Bronchial epithelial cell (primary cell): ENCODE measurements at places on chromosomes 6 and 20.

DNA sequence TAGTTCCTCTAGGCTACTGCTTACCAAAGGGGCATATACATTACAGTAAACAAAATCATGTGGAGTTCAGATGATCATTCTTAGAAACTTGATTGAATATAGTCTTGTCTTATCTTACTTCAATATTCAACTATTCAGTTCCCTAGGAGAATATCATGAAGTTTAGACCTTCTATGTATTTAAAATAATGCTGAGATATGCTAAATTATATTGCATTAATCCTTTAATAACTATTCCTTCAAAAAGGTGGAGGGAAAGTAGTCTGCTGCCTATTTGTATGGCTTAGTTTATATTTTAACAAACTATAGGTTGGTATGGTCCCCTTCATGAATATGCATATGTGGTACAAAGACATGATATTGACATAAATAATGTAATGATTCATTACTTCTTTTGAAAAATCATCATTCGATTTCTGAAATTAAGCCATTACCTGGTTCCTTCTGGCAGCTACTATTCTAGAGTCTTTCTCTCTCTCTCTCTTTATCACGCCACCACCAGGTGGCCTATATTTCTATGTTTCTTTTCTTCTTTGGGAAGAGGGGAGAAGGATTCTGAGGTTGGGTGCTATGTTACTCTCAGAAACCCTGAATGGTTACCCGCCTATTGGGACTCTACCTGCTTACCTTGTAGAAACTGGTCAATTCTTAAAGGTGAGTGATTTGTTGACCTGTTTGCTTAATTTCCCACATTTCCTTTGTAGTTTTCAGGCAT is 855.8 kb downstream of the HACE1 start:
- DNase-seq: no peak

GRCh38 chr20:20966171-20966570 is 140.0 kb downstream of the LINC00237 start:
- no peak for DNase-seq

GRCh38 chr20:50957276-50957675 is 1.1 kb downstream of the DPM1 start:
- DNase-seq: no peak

- no peak for DNase-seq
Measured at GRCh38 chr20:57114290-57115005, 152.0 kb downstream of the BMP7 start.

- no peak for DNase-seq
Measured at GRCh38 chr6:148242180-148242579, 100.5 kb upstream of the SASH1 start.

DNA sequence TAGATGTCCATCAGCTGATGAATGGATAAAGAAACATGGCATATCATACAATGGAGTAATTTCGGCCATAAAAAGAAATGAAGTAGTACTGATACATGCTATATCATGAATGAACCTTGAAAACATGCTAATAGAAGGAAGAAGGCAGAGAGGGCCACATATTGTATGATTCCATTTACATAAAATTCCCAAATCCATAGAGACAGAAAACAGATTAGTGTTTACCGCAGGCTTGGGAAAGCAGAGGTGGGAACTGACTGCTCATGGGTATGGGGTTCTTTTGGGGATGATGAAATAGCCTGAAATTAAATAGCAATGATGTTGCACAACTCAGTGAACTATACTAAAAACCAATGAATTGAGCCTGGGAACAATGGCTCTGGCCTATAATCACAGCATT is 58.3 kb downstream of the SERAC1 start:
- no peak for DNase-seq

DNA sequence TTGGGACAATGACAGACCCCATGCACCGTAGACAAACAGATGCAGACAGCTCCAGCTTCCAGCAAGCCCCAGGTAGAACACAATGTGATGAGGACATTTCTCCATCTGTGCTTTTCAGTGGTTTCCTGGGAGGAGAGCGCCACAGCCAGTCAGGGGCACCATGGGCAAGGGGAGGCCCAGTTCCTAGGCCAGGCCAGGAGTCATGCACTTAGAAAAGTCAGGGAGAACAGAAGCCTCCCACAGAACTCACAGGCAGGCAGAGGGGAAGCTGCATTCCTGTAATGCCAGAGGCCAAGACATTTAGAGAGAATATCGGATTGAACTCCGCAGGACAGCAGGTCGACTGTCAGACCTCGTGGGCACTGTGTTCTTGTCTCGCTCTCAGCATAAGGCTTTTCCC is 9.2 kb downstream of the SYNDIG1 start:
- no peak for DNase-seq

DNA sequence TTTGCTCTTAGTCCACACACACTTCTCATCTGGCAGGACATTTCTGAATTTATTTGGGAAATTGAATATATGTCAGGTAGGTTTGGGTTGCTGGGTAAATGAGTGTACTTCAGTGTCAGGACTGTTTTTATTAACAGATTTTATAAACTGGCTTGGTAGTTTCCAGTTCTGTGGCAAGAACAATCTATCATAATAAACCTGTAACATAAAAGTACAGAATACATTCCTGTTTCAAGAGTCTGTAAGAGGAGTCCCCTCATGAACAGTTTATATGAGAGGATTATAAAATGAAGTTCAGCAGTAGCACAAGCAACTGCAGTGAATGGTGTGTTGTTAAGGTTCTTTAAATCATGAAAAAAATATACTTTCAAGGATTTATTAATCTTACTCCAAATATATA is 81.8 kb downstream of the LAMA2 start:
- DNase-seq: no peak

GRCh38 chr6:87257565-87257964 is 64.8 kb upstream of the SMIM8 start:
- no peak for DNase-seq

GRCh38 chr6:32176476-32177182 is 745 bp upstream of the AGPAT1 start:
- DNase-seq: peak; percentile 91

DNA sequence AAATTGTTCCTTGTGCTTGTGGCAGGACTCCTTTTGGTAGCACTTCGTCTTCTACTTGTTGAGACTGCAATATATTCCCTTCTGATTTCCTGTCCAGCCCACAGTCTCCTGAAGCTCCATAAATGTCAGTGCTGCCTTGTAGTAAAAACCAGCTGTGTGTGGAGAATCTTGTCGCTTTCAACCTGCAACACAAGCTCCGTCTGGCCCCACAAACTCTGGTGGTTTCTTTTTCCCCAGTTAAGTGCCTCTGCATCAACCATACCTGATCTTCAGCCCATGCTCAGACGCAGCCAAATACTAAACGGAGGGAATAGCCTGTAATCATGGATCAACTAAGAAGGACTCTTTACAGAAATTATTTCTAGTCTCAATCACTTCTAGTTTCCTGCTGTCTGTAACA is 1133.3 kb upstream of the ADGRB3 start:
- no peak for DNase-seq

GRCh38 chr6:44942201-44942600 is 385.9 kb upstream of the RUNX2 start:
- DNase-seq: peak; percentile 39

GRCh38 chr20:57953638-57954037 is 243.8 kb upstream of the PMEPA1 start:
- DNase-seq: peak; percentile 60

- no peak for DNase-seq
Measured at GRCh38 chr6:3871515-3871914, 22.3 kb downstream of the FAM50B start.

GRCh38 chr6:5930143-5930770 is 76.5 kb downstream of the NRN1 start:
- no peak for DNase-seq

GRCh38 chr20:53623134-53623453 is 29.5 kb upstream of the ZNF217 start:
- no peak for DNase-seq

DNA sequence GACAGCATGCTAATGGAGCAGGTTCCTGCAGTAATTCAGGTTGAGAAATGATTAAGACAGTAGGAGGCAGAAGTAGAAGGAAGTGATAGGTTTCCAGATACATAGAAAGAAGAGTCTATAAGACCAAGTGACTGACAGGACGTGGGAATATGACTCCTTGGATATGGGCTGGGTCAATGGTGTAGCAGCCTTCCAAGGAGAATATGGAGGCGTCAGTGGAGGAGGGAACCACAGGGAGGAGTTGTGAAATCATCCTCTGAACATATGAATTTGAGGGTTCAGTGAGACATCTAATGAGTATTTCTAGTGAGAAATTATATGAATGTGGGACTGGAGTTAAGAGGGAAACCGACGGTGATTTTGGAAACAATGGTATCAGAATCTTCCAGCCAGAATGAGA is 43.3 kb downstream of the NUDT3 start:
- no peak for DNase-seq

DNA sequence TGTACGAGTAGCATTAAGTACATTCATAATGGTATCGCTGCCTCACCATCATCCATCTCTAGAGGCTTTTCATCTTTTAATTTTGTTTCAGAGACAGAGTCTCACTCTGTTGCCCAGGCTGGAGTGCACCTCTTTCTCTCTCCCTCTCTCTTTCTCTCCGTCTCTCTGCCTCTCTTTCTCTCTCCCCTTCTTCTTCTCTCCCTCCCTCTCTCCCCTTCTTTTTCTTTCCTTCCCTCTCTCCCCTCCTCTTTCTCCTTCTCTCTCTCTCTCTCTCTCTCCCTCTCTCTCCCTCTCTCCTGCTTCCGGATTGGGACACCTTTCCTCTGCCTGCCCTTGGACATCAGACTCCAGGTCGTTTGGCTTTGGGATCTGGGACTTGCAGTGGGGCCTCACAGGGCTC is 17.6 kb upstream of the TAF4 start:
- no peak for DNase-seq

GRCh38 chr6:36772397-36772796 is 66.8 kb downstream of the CPNE5 start:
- DNase-seq: no peak

DNA sequence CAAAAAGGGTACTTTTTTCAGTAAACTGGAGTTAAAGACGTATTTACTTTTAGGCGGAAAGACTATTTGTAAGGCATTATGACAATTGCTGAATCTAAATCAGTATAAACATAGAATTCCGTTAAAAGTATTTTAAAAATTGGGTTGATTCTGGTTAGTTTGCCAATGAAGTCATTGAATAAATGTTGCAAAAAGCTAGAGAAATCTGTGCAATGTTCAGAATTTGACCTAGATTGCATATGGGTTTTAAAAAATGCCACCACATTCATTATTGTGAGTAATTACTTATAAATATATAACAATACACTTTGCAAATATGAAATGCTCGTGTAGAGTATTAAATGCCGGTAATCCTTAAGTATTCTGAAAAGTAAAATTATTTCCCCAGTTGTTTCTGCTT is 116.5 kb upstream of the EEF1E1 start:
- DNase-seq: no peak

DNA sequence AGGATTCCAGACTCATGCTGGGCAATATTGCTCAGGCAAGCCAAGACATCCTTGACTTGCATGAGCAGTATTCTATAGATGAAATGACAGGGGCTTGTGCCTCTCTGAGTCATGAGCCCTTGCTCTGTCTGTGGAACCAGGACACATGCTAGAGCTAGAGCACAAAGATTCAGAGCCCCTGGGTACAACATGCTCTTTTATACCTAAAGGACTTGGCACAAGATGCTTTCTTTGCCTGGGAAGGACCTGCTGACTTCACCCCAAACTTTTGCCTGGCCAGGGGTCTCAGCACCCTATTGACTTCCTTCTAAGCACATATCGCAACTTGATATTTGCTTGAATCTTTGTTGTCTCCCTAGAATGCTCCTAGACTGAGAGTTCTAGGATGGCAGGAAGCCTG is 27.4 kb downstream of the TGM6 start:
- DNase-seq: peak; percentile 7

DNA sequence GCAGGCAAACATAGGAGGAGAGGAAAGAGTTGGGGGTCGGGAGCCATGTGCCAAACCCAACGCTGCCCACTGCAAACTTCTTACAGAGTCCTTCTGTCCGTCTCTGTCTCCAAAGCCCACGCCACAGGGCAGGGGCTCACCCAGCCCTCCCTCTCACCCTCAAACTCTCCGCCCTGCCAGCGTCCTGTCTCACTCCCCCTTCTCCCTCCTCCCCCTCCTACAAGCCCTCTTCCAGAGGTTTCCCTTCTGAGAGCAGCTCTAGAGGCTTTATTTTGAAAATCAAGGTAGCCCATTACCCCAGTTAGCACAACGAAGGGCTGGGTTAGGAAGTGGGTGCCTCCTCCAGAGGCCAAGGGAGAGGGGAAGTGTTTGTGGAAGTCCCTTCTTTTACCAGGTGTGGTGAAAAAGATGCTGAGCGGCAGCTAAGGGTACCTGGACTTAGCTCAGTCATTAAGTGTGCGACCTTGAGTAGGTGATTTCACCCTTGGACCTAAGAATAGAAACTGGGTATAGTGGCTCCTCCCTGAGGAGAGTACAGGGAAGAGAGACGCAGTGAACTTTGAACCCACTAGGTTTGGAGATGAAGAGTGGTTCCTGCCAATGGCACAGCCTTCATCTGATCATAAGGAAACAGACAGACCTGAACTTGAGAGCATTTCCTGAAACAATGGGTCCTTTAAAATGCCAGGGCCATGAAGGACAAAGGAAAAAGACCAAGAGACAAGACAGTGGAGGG is 123.8 kb downstream of the BANF2 start:
- DNase-seq: no peak

DNA sequence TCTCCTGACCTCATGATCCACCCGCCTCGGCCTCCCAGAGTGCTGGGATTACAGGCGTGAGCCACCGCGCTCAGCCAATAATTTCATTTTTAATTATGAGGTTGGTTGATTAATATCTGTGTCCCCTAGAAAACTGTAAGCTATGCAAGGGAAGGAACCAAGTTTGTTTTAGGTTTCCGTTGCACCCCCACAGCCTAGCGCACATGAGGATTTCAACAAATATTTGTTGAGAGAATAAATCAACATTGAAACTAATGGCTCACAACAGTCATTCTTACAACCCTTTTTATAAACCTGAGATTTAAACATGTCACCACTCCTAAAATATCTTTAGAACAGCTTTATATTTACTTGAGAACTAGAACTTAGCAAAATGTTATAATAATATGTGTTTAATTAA is 114.0 kb upstream of the CARMIL1 start:
- DNase-seq: no peak

DNA sequence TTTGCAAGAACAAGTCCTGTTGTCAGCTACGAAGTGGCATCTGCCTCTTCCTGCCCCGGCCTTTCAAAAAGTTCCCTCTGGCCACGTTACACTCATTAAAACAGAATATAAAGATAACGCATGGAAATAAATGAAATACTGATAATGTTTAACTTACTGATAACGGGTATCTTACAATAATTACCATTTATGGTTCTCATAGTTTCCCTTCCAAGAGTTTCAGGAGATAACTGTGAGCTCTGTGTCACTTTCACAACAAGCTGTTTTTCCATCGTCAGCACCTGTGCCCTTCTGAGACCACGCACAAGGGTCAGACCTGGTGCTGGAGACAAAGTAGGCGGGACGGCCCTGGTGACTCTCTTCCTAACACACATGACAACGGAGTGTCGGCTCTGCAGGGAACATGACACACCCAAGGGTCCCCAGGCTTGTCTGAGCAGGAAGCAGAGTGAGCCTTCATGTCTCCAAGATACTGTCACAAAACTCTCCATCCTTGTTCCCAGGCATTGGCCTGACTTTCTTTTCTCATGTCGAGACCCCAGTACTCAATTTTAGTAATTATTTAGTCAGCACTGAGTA is 86.2 kb upstream of the THBS2 start:
- no peak for DNase-seq

- DNase-seq: peak; percentile 98
Measured at GRCh38 chr20:45944151-45944964, 9.9 kb downstream of the PCIF1 start.
